ENCODE measurements at places on chromosomes 2 and 18.

- no peak for DNase-seq
These were observed 179.6 kb downstream of the BARD1 start for GRCh38 chr2:214629875-214630274.

- DNase-seq: no peak
These were observed 208.1 kb downstream of the MEMO1 start for GRCh38 chr2:31802711-31803110.

DNA sequence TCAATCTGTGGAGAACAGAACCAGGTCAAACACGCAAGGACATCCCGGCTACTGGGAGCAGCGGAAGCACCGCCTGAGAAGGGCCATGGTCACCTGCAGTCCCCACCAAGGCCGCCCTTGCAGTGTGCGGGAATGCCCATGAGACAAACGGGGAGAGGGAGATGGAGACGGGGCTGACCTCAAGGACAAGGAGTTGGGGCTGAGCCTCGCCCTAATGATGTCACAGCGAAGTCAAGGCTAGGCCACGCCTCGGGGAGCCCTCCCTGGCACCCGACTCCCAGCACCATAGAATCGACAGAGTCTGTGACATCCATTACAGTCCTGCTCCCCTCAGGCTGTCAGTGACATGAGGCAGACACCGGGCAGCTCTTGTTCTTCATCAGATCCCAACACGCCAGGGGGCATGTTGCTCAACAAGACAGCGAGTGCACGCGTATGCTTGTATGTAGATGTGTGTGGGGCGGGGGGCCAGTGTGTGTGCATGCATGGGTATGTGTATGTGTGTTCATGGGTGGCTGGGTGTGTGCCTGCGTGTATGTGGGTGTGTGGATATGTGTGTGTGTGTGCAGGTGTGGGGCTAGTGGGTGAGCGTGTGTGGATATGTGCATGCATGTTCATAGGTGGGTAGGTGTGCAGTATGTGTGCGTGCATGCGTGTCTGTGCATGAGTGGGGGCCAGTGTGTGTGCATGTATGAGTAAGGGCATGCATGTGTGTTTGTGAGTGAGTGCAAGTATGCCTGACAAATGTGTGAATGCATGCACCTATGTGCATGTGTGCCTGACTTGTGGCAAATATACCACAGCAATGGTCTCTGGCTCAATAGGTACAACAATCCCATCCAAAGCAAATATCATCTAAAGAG is 57.0 kb downstream of the ANKMY1 start:
- DNase-seq: no peak

- DNase-seq: no peak
These were observed 89.8 kb upstream of the TGIF1 start for GRCh38 chr18:3360211-3360610.

GRCh38 chr2:202612145-202612544 is 22.6 kb upstream of the FAM117B start:
- DNase-seq: no peak

Data from muscle of leg (tissue), 16 donors.